ENCODE measurements at places on chromosomes 2 and 18. TPM values are rescaled to one million over a fixed set of nuclear protein-coding genes. Genes with fewer than 3 reads are reported as not detected.

FN1 gene
- 89.6 TPM for total RNA-seq

DSC2 gene
- 10.2 TPM for total RNA-seq

ANKRD30B gene
- not detected for total RNA-seq

LRP2 gene
- total RNA-seq: 27.5 TPM

TFPI gene
- total RNA-seq: 7.0 TPM

CCDC85A gene
- 0.16 TPM for total RNA-seq

ACMSD gene
- not detected for total RNA-seq

CCL20 gene
- not detected for total RNA-seq

CIB4 gene
- total RNA-seq: not detected

All from neural crest cell (in vitro differentiated cells).